AG04449 (cell line): ENCODE measurements at places on chromosomes 1 and 21.

GRCh38 chr21:26042181-26042876, 128.2 kb downstream of the APP start:
- no peak for DNase-seq

DNA sequence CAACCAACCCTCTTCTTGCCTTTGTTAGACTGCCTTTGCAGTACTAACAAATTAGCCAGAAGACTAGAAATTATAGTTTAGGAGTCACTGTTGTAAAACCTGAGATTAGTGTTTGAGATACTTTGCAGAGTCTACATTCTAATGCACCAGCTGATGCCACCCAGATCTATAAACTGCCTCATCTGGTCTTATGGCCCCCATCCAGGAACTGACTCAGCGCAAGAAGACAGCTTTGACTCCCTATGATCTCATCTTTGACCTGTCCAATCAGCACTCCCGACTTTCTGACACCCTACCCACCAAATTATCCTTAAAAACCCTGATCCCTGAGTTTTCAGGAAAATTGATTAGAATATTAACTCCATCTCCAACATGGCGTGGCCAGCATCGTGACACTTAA, 334.6 kb downstream of the RGS7 start:
- DNase-seq = no peak

DNA sequence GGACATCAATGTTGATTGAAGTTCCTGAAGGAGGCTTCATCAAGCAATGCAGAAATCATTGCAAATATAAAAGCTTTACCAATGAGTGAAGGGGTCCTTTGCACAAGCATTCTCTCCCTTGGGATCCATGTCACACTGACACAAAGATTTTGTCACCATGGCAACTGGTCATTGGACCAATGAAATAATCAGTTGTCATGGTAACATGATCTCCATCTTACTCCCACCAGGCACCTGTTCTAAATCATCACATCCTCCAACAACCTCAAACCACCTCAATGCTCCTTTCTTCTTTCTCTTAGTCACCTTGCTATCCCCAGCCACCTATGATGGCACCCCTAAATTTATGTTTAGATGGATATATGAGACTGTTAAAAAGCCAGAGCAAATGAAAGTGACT, 13.5 kb upstream of the FOXJ3 start:
- no peak for DNase-seq

DNA sequence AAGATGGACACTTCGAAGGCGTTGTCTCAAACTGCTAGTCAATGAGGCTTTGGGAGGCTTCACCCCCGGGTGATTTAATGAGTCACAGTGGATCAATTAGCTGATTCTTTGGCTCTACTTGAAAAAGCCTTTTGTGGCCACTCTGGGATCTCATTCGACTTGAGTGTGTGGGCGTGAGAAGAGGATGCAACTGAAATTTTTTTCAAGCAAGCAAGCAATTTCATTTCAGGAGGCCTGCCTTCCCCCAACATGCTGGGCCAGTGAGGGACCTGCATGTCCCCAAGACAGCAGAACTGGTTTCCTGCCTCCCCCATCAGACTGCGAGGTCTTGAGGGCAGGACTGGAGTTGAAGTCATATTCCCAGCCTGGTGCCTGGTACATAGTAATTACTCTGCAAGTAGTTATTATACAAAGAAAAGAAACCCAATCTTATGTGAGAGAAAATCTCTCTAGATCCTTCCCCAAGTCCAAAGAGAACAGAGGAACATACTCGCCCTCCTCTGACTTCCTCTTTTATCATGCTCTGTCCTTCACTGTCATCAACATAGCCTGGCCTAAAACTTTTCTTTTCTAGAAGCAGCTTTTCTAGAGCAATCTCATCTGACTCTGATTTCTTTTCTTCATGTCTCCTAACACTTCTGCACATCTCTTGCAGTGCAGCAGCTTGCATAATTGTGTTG, 22.7 kb downstream of the SYT6 start:
- no peak for DNase-seq

DNA sequence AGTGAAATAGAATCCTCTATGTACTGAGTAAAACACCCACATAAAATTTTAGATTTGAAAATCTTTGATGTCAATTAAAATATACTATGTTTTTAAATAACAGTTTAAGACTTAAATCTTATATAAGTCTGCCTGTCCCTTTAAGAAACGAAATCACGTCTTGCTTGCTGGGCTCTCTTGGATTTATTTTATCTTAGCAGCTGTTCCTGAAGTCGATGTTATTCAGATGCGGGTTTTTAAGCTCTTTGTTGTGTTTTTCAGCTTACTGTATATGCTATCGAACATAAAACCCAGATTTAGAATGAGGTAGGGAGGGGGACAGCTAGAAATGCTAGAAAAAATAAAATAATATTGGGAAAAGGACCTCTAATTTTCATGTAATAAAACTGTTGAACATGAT, 11.1 kb upstream of the SSX2IP start:
- no peak for DNase-seq

DNA sequence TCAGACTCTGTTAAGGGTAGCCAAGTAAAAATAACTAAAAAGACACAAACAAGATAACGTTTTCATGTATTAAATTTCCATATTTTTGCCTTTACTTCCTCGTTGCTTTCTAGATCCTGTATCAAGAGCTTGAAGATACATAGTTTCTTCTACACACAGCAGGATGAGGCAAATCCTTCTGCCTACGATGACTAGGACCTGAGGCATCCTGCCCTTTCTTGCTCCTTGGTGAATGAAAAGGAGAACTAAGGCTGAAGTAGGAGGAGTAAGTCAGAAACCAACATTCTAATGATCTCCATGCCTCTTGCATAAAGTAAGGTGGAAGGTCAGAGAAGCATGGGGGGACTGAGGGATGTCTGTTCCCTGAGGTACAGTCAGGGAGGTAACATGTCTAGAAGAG, 102.6 kb downstream of the GPATCH2 start:
- peak; percentile 24 for DNase-seq

DNA sequence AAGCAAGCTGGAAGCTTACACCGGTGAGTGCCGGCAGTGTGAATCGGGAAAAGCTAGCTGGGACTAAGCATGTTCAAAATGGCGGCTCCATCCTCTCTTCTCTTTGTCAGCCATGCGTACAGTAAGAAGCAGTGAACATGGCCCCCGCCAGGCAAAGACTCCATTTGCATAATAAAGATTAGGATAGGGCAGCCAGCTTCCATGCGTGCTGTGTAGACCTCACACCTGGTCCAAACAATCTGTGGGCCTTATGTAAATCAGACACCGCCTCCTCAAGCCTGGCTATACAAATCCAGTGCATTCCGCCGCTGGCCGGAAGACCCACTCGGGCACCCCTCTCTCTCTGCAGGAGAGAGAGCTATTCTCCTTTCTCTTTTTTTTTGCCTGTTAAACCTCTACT, 150.3 kb downstream of the TIAM1 start:
- no peak for DNase-seq

- DNase-seq = no peak
Measured at GRCh38 chr1:59643526-59643925, 171.2 kb upstream of the HOOK1 start.

DNA sequence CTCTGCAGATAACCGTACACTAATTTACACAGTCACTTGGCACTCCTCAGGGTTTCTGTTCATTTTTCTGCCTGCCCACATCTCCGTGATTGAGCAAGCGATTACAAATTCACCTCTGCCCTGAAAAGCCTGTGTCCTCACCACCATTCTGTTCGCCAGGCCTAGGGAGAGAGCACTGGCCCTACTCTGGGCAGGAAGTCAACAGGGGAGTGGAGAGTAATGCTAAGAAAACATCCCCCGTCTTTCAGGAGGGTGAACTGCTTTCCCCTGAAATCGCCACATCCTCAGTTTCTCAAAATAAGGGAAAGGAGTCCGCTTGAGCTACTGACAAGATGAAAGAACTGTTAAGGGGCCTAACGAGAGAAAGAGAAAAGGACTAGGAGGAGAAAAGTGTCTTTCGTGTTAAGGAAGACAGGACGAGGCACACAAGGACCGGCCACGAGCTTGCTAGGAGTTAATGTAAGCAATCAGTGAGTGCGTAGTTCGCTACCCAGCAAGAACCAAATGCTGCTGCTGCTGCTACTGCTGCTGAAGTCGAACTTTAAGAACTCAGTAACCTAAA, 632 bp downstream of the PEX19 start:
- no peak for DNase-seq

GRCh38 chr21:42941696-42942085, 16.3 kb upstream of the ERVH48-1 start:
- no peak for DNase-seq

GRCh38 chr1:113247782-113248181, 142.5 kb upstream of the MAGI3 start:
- DNase-seq = no peak

DNA sequence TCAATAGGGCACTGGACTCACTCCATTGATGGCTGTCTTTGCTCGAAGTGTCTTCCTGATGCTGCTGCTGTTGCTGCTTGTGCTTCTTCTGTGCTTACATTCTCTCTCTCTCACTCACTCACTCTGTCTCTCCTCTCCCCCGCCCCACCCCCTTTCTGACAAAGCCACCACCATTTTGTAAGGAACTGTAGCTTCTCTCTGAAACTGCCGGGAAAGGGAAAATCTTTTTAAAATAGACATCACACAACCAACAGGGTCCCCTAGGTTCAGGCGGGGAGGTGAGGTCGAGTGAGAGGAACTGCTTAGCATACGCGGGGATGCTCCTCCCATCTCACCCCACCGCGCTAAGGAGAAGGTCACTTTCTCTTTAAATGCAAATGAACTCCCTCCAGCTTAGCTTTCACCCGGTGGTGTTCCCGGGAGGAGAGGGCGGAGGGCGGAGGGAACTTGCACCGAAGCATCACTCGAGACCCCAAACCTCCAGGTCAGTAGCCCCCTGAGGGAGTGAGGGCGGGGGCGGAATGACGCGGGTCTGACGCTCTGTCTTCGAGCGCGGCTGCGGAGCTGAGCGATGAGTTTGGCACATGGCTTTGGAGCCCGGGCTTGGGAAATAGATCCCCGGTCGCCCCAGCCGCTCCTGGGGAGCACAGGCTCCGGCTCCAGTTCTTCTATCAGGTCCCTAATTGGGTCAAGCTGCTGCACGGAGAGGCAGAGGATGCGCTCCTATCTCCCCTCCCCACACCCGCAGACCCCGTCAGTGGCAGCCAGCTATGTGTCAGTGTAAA, at the start of gene CCDC28B:
CCDC28B (plus strand) TSS at position 370 of the 785 bp plus-strand sequence. CDS start 1,341 bp downstream, outside the sequence.
- no peak for DNase-seq

DNA sequence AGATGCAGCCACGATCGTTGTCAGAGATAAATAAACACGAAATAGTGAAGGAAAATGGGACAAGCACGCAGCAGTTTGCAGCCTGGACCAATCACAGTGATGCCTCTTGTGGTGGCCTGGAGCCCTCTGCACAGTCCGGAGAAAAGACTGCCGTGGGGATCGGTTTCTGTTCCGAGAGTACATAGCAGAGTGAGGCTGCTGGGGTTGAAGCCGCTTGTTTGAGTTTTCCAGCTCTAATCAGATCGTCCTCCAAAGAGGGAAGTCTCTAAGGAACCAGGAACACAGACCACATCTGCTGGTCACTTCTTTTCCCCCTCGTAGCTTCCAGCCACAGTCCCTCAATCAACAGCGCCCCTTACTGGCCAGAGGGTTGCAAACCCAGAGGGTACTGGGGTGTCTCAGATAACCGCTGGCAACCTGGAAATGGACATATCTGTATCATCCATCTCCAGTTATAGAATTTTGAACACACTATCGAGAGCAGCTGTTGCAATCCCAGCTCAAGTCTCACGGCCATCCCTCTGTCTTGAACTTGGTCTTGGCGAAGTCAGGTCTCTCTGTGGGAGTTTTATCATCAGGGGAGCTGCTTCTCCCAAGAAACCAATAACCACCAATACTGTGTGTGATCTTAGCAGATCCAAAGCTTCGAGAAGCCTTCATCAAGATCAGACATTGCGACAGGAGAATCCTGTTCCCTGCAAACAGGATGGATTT, 57.4 kb downstream of the OLIG1 start:
- DNase-seq = no peak

- no peak for DNase-seq
Measured at GRCh38 chr1:164702664-164703063, 143.7 kb downstream of the PBX1 start.

DNA sequence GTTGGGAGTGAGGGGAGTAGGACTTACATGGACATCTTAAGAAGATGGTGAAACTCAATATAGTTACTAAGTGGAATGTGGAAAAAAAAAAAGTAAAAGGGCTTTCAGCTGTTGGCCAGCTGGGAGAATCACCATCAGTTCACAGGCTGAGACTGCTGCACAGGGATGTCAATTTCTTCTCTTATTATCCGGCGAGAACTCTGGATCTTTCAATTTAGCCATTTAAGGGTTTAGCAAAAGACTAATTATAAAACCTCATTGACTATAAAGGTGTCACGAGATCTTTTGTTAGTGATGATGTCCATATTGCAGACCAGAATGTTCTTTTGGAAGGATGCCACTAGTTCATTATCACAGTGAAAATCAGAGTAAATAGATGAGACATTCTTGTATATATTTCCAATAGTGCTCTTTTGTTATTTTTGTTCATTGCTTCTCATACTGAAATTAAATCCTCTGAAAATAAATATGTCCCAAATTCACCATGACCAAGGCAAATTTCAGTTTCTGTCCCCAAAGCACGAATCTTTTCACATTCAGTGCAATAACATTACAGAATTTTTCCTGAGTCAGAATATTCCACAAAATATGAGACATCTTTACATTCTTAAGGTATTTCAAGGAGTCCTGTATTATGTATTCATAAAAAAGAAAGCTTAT, 266.1 kb downstream of the DNM3 start:
- DNase-seq = no peak

DNA sequence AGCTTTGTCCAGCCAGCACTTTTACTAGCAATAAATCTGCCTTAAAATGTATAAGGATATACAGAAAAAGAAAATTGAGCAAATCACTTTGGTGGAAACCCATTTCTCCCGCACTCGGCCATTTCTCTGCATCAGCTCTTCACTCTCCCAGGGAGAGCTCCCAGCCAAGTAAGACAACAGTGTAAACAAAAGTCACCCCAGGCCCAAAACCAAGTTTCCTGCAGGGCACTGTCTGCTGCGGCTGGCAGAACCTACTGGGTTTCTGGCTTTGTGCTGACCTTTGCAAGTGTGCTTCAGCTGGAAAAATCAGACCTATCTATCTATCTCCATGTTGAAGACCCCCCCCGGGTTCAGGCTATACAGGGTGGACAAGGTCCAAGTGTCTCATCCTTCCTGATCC, 476.7 kb upstream of the CAMK1G start:
- DNase-seq = no peak

- no peak for DNase-seq
Measured at GRCh38 chr1:15167386-15167785, 13.8 kb downstream of the TMEM51 start.

GRCh38 chr1:226804907-226805759, 65.3 kb upstream of the PSEN2 start:
- DNase-seq = no peak

DNA sequence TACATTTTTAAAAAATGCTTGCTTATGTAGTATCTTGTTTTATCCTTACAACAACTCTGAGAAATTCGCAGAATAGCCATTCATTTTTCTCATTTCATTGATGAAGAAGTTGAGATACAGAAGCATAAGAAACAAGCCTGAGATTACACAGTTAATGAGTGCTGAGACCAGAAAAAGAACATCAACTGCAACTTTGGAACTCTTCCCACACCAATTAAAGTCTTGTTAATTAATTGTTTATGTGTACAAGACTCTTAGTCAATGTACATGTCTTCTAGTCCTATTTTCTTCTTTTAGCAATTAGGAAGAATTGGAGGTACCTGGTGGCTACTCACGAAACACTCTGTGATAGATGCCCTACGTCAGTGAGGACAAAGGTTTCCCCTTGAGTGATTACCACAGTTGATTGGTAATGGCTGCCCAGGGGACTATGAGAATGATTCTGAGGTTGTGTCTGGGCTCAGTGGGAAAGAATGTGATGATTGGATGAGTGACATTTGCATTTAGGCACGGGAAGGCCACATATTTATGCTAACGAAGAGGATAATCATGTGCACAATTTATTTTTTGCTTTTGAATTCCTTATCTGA, 187.4 kb upstream of the KCNK2 start:
- no peak for DNase-seq

GRCh38 chr21:14550135-14550534, 4.0 kb upstream of the SAMSN1 start:
- no peak for DNase-seq
